PC-3 (cell line): ENCODE measurements at places on chromosomes 1 and 21. TPM values are rescaled to one million over a fixed set of nuclear protein-coding genes. Genes with fewer than 3 reads are reported as not detected.
A peak's percentile ranks its signal among the peaks of the same experiment; 100 is the strongest.

DNA sequence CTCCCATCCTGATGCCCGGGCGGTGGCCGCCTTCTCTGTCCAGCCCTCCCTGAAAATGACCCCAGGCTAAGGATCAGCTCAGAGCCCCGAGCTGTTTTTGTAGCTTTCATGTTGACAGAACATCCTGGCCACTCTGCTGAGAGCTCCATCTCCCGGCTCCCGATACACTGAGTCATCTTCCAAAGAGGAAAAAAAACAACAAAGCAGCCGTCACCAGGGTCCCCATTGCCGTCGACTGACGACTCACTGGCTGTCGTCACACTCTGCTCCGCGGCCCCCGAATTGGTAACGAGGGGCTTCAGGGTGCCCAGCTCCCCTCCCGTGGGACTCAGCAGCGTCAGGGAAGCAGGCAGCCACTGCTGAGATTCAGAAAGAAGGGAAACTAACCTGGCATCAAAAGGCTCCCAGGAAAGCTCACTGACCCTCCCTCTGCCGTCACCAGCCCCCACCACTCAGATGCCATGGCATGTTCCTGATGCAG, 67.2 kb downstream of the CD46 start:
- DNase-seq = peak; percentile 74

DNA sequence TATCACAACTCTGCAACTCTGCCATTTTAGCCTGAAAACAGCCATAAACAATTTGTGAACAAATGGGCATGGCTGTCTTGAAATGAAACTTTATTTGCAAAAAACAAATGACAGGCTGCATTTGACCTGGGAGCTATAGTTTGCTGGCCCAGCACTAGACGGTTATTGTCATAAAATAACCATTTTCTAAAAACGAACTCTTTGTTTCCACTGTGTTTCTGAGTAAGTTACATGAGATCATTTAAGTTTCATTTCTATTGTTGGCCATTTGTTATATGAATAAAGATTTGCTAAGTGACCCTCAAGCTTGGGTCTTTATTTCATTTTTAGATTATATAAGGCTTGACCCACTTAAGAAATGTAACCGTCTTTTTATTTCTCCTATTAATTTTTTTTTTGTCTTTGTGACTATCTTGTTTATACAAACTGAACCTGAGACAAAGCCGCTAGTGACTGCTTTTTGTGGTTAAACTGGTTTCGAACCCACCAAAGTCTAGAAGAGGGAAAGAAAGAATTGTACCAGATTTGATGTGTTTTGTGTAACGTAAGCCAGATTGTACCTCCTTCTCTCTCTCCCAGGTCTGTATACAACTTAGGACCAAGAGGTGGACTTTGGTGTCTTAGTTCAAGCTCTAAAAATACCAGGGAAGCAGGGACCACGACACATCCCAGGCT, 12.9 kb upstream of the KCNJ15 start:
- no peak for DNase-seq

- peak; percentile 84 for DNase-seq
Measured at GRCh38 chr1:117754061-117754969, 148.5 kb downstream of the TENT5C start.

GRCh38 chr1:198680174-198680875, 41.5 kb downstream of the PTPRC start:
- DNase-seq = peak; percentile 29

- peak; percentile 86 for DNase-seq
Measured at GRCh38 chr1:222136869-222137268, 395.0 kb upstream of the DUSP10 start.

DNA sequence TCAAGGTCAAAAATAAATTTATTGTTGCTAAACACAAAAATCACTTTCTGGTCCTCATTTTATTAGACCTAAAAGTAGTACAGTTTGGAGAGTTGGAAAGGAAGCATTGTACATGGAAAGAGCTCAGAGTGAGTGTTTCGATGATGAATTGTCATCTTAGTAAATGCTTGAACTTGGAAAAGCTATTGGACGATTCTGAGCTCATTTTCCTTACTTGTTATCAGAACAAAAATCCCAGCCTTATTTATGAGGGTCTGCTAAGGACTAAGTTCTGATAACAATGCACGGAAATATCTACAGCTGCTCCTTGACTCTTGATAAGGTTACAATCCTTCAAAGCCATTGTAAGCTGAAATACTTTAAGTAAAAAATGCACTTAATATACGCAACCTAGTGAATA, 710.0 kb upstream of the PTBP2 start:
- DNase-seq = no peak

- peak; percentile 62 for DNase-seq
Measured at GRCh38 chr1:20376880-20377494, 86.3 kb downstream of the VWA5B1 start.

DNA sequence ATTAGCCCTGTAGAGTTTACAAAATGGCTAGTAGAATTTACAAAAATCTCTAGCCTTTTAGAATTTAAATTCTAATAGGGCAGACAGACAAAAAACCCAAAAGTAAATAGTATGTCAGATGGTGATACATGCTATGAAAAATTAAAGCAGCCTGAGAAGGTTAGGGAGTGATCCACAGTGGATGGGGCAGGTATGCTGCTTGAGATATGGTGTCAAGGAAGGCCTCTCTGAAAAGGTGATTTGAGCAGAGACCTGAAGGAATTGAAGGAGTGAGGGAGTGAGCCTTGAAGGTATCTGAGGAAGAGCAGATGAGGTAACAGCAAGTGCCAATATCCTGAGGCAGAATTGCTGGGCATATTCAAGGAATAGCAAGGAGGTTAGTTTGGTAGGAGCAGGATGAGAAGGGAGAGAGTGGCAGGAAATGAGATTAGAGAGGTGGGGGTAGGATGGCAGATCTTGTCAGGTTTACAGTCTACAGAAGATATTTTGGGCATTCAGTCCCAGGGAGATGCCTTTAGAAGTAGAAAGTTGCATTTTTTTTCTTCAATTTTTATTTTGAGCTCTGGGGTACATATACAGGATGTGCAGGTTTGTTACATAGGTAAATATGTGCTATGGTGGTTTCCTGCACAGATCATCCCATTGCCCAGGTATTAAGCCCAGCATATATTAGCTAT, 40.8 kb upstream of the DPH5 start:
- DNase-seq = no peak

GRCh38 chr1:234605983-234606783, 3.8 kb downstream of the IRF2BP2 start:
- peak; percentile 44 for DNase-seq

DNA sequence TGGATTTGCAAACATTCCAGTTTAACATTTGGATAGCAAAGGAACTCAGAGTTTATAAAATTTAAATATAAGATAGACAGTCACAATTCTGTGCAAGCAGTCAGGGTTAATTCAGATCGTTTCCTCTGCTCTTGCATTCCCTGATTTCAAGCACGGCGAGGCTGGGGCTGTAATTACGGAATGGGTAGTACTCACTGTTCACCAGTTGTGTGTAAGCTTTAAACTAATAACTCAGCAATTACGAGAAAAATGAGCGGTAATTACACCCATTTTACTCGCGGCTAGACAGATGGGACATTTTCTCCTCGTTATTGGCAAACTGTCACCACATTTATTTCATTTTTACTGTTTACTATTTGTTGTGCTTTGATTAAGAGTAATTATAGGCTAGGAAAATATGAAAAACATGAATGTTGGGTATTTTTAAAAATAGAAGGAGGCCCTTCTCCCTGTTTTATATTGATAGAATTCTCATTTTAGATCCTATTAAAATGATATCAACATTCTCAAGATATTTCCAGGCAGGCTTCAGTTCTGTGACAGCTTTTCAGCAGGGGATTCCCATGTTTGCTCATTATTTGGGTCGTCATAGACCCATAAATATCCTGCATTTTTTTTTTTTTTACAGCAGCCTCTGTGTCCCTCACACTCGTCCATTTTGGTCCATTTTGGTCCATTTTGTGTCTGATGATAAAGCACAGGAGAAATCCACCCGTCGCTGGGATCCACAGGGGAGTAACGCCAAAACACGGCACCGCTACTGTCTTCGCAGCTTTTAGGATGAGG, 208.3 kb downstream of the DSCAM start:
- DNase-seq = no peak

DNA sequence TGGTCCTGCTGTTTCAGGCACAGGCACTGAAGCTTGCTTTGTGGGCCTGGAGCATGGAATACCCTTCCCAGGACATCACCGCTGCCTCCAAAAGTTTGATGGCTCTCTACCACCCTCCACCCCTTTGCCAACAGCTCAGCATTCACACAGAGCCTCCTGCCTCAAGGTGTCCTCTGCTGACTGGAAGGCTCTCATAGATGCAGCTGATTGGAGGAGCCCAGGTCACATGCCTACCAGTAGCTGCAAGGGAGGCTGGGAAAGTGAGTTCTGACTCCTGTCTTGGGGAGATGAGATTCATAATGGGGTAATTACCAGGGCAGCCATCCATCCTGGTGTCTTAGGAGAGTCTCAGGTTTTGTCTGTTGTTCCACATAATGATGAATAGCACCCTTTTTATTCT, 124.8 kb upstream of the GRIK3 start:
- no peak for DNase-seq

DNA sequence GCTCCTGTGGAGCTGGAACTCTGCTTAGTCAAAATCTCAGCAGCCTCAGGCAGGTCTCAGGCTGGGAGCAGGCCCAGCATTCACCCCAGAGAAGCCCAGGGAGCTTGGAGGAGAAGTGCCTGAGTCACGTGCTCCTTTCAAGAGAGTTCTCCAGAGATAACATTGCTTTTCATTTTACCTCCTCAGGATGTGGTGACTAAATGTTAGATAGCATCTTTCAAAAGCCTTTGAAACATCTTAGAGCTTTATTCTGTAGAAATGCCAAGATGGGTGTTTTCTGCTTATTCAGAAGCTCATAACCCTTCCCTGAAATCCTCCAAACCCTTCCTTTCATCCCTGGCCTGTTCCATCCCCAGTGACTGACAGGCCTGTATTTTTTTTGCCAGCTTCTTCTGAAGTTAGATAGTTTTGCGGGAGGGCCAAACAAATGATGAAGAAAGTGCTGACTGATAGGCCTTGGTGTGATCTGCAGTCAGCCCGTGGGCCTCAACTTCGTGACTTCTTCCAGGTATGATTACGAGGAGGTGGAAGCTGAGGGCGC, 58.0 kb downstream of the PGM1 start:
- DNase-seq = peak; percentile 7

DNA sequence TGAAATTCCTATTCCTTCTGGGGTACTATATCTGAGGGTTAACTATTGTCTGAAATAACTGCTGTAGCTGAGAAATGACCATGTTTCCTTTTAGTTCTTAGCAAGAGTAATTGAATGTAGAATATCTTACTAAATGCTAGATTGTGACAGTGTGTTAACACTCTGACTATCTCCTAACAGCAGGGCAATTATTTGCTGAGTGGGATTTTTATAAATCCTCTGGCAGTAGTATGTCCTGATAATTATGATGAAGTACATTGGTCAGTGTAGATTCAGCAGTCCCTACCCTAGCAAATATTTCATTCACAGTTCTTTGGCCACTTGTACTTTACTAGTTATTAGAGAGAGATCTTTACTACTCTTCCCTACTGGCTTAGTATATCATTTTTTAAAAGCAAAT, 138.6 kb downstream of the SPATA17 start:
- no peak for DNase-seq

- DNase-seq = peak; percentile 100
Measured at GRCh38 chr1:201275253-201275666, 8.0 kb upstream of the PKP1 start.

DNA sequence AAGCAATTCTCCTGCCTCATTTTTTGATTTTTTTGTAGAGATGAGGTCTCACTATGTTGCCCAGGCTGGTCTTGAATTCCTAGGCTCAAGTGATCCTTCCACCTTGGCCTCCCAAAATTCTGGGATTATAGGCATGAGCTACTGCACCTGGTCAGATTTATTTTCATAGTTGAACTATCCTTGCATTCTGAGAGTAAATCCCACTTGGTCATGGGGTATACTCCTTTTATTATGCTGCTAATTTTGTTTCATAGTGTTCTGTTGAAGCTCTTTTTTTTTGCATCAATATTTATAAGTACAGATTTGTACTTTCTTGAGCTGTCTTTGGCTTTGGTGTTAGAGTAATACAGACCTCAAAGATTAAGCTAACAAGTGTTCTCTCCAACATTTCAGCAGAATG, 12.8 kb upstream of the CCSAP start:
- DNase-seq = no peak

- peak; percentile 4 for DNase-seq
Measured at GRCh38 chr1:194755241-194755994, 1569.0 kb upstream of the B3GALT2 start.

DNA sequence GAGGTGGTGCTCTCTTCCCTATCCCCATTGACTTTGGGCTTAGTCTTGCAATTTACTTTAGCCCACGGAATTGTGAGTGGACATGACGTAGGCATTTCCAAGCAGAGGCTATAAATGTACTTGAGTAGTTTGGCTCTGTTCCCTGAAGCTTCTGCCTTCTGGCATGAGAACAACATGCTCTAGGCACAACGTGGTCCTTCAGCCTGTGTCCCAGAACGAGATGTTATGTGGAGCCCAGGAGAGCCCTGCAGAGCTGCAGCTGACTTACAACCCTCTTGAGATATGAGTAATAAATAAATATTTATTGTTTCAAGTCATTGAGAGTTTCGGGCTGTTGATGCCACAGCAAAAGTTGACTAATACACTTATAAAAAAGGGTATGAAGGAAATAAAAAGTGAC, 105.2 kb upstream of the HMGB4 start:
- DNase-seq = no peak

DNA sequence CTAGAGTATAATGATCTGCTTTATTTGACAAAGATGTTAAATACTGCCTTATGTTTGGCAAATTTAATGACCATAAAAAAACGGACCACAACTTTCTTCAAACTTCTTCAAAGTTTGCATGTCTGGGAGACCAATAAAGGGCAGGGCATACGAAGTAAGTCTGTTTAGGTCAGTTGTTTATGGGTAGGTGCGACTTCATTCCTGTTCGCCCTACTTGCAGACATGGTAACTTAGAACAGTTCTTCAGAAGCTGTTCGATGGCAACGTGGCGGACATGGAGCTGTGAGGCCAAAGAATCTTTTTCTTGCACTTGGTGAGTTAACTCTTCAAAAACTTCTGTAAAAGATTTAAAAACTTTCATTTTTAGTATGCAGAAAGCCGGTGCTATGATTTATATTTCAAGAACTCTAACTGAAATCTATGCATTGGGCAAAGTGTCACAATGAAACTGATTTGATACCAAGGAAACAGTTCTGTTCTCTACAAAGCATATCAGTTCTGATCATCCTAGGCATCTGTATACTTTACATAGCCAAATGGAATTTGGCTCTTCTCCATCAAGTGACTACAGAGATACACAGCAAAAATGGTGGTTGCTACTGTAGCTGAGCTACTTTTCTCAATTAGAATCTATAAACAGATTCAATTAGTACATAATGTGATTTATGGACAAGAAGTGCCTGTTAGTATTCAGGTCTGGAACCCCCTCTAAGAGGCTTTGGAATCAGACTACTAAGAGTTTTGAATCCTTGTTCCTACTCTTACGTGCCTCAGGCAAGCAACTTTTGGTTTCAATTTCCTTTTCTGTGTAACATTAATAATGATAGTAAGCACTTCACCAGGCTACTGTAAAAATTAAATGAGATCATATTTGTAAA, 25.7 kb downstream of the C21orf91 start:
- DNase-seq = no peak

The TFF2 gene
- 21.1 and 22.9 TPM in 2 replicates for total RNA-seq

The CRP gene
- not detected in 2 replicates for total RNA-seq

The FLVCR1 gene
- 13.9 and 15.4 TPM in 2 replicates for total RNA-seq

The MIER1 gene
- 11.5 and 11.8 TPM in 2 replicates for total RNA-seq

The MYBPH gene
- total RNA-seq = not detected in 2 replicates

The MAN1C1 gene
- 0.11 and 0.75 TPM in 2 replicates for total RNA-seq

The HRNR gene
- not detected in 2 replicates for total RNA-seq

The FAAH gene
- total RNA-seq = 2.0 and 5.0 TPM in 2 replicates

The PER3 gene
- 4.3 and 5.4 TPM in 2 replicates for total RNA-seq

The OPRD1 gene
- total RNA-seq = not detected in 2 replicates

The BSDC1 gene
- total RNA-seq = 59.8 and 68.5 TPM in 2 replicates

The CLCA1 gene
- not detected in 2 replicates for total RNA-seq

The HHIPL2 gene
- total RNA-seq = 1.1 and 1.2 TPM in 2 replicates

The RCSD1 gene
- not detected in 2 replicates for total RNA-seq

The TAS1R1 gene
- not detected in 2 replicates for total RNA-seq

The TNFRSF4 gene
- 0.11 and 0.17 TPM in 2 replicates for total RNA-seq
